A549 (cell line): ENCODE measurements at places on chromosomes 5 and 9.

DNA sequence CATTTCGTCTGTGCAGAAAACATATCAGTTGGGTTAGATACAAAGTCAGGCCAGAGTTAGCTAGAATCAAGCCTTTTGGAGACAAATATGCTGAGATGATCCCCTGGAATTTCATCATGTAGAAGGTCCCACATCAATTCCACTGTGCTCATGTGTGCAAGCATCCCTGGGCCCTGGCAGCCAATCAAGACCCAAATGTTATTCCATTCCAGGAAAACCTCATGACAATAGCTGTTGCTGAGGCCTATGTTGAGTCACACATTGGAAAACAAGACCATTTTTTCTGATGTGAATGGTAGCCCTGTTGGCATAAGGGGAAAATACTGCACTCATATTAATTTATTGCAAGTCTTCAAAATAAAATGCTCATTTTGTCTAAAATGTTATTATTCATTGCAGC is 11.5 kb downstream of the SPOCK1 start:
- no peak for DNase-seq

GRCh38 chr9:112020680-112021596 is 124.3 kb downstream of the UGCG start:
- peak; percentile 77 for DNase-seq

DNA sequence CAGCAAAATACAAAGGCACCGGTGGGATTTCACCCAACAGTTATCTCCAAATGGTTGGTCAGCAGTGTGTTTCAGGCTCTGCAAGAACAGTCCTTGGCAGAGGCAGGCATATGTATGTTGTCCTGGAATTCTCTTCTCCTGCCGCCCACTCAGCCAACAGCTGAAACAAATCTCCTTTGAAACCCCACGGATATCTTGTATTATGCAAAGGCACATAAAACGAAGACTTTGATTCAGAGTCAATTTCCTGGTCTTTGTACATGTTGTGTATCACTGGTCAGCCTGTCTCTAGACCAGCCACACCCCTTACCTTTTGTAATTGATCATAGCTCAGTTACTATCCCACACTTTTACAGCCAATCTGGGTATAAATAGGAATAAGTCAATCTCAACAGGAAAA is 29.2 kb downstream of the FREM1 start:
- no peak for DNase-seq

DNA sequence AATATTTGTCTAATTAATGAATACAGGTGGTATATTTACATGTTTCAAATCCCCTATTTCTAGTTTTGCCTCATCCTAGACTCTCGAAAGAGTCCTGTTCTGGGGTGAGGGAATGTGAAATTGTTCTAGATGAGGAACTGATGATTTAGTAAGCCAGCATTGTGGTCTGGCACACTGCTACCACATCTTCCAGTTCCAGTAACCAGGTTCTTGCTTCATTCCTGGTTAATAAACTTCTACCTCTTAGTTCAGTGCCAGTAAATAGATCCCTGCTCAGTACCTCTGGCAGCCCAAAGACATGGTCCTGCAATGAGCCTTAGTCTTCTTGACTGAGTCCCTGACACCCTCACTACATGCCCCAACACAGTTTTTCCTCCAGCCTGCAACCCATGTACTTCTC is 207.7 kb downstream of the SREK1 start:
- no peak for DNase-seq
